ENCODE measurements at places on chromosomes 2 and 18.

DNA sequence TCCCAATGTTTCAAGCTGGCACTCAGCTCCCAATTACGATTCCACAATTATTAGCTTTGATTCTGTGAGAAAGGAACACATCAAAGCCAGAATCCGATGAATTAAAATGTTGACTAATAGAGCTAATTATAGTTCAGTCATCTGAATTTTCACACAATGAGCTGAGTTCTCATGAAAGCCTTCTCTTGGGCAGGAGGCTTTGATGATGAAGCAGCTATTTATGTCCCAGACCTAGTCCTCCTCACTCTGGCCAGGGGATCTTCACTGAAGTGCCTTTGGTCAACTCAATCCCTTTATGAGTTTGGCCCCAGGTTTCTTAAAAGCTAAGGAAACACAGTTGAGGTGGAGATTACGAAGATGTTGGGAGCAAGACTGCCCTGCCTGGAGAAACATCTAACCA is 74.7 kb upstream of the PPM1B start:
- DNase-seq = no peak

GRCh38 chr2:178258916-178259315 is 64.6 kb downstream of the OSBPL6 start:
- no peak for DNase-seq

- no peak for DNase-seq
Observed at GRCh38 chr2:168889635-168890005, 610 bp downstream of the SPC25 start.

- no peak for DNase-seq
Observed at GRCh38 chr2:172088245-172089004, 3.1 kb downstream of the DLX1 start.

GRCh38 chr2:230230087-230230486 is 4.6 kb downstream of the SP140 start:
- no peak for DNase-seq

DNA sequence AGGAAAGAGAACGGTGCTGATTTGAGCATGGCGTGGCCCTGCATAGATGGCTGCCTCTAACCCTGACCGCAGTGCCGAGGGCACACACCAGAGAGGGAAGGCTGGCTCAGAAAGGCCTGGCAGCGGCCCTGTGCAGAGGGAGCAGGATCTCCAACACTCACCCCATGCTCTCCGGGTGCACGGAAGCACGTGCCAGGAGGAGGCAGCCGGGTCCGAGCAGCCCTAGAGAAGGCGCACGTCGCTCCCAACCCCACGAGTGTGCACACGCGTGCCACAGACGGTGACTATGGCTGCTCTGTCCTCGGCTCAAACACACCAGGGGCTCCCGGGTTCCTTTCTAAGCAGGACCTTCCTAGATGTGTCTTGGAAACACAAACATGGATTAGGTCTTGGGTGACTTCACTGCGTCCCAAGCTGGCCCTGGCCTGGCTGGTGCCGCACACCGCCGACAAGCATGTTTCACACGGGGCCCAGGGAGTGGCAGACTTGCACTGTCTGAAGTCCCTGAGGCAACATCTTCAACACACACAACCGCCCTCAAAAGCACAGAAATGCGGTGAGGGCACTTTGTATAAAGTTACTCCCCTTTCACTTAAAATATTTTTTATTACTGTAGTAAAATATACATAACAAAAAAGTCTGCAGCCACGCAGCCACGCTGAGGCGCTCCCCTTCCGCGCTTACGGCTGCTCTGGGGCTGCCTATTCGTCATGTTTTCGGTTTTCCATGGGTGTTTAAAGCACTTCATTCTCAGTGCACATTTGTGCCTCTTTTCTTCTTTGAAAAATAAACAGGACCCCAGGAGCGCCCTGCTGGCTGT is 110.0 kb downstream of the ZNF516 start:
- DNase-seq = no peak

- no peak for DNase-seq
Observed at GRCh38 chr2:119338826-119339561, 27.6 kb downstream of the C2orf76 start.

DNA sequence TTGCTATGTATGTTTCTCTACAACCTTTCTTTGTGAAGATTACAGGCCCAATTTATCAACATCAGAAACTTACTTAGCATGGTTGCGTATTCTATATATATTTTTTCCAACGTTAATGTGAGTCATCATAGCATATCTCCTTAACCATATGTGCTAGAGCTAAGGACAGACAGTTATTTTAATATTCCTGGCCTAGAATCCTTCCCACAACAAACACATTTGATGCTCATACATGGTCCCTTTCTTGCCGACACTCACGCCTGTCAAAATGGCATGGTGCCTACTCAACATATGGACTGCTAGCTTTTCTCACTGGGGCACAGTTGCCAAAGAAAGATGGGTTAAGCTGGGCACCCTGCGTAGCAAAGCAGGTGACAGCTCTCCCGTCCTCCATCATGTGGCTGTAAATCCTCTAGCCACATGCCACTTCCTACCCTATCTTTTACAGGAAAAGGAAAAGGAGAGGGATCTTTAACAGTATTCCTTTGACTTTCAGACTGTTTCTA is 75.2 kb upstream of the GALNT5 start:
- no peak for DNase-seq

GRCh38 chr2:216345846-216346245 is 26.4 kb downstream of the MARCHF4 start:
- DNase-seq = no peak

DNA sequence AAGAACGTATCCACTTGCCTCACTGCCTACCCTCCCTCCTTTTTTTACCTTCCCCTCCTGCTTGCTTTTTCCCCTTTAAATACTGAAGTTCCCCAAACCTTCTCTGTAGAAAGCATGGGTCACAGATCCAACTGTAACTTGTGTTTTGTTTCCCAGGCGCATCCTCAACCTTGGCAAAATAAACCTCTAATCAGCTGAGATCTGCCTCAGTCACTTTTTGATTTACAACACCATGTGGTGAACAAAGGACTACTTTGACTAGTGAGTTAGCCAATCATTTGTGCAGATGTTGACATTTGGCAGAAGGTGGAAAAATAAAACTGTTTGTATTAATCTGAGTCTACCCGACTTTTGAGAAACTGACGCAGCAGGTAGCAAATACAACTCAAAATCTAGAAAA is 23.3 kb upstream of the MCM6 start:
- DNase-seq = no peak

- DNase-seq = no peak
Observed at GRCh38 chr2:61420991-61421544, 49.8 kb downstream of the USP34 start.

Measured in left cardiac atrium (tissue), 4 donors.